ENCODE measurements at places on chromosomes 2 and 18. TPM values are rescaled to one million over a fixed set of nuclear protein-coding genes. Genes with fewer than 3 reads are reported as not detected.

The CDH20 gene
- not detected for total RNA-seq

The ALK gene
- not detected for total RNA-seq

The NYAP2 gene
- total RNA-seq: 0.95 TPM

The ELOA2 gene
- total RNA-seq: not detected

DNA sequence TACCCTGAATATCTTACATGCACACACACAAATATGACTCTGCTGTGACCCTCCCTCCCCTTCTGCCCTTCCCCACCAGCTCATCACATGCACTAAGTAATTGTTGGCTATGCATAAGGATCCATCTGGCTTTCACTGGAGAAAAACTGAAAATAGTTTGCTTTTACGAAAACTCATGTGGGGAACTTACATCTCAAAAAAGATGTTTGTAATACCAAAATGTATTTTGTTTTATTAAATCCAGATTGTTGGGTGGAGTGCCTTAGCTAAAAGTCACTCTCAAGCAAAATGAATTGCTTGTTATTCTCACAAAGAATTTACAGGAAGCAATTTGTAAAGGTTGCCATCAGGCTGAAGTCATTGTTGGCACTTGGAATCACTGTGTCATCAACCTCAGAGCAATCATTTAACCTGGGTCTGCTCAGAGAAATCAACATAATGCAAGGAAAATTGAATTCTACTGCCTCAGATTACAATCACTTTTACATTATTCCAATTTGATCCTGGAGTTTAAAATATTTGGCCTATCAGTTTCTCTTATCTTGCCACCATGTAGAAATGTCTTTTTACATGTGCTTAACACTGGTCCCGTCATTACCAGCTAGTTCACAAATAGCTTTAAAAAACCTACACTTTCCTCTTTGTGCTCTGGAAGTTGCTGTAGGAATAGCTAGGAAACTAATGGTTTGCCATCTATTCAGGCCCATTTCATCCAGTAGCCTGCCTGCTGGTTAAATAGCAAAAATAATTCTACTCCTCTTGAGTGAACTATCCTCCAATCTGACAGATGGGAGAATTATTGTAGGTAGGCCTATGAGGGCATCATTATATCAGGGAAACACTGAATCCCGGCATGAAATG lies 90.3 kb upstream of the TMEM17 start:
- DNase-seq: peak; percentile 33

DNA sequence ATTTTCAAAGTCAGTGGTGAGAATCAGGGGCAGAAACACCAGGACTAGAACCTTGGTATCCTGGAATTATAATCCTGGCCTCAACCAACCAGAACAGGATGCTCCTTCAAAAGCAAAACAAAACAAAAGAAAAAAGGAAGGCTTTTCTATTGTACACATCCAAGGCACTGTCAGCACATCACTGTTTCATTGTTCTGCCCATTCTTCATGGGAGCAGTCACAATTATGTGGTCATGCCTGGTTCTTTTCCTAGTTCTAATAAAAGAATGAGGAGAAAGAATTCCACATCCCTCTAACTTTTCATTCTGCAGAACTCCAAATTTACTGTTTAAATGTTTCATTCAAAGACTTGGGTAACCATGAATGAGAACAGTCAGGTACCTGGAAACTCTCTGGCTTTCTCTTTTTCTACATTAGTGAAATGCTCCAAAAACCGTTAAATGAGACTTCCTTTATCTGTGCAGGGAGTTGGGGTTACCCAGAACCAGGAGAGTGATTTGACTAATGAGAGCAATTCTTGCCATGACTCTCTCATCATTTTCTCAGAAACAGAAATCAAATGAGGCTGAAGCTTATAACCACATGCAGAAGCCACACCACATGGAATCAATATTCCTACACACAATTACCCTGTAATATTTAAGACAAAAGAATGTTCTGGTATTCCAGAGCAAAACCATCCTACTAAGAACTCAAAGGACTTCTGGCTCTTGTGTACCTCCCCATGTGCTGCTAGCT lies 110.9 kb upstream of the CCDC150 start:
- DNase-seq: no peak

GRCh38 chr18:21747764-21748693 lies 7.4 kb downstream of the MIB1 start:
- no peak for DNase-seq

DNA sequence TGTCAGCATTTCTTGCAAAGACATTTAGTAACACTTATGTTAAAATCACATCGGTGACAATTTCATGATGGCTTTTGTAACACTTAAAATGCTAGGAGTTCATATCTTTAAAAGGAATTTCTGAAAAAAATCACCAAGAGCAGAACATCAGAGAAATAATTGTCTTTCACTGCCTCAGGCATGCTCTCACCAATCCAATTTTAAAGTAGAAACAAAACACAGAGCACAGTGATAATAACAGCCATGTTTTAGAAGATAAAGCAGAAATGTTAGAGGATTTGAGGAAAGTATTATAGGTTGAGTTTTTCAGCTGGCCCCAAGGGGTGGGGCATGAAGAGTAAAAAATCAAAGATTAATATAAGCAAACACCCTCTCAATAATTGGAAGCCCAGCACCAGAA lies 1037.6 kb downstream of the DSC3 start:
- DNase-seq: no peak

GRCh38 chr2:176556373-176556772 lies 287.1 kb downstream of the MTX2 start:
- DNase-seq: no peak

- DNase-seq: no peak
Observed at GRCh38 chr2:221563270-221563985, 8.7 kb downstream of the EPHA4 start.

DNA sequence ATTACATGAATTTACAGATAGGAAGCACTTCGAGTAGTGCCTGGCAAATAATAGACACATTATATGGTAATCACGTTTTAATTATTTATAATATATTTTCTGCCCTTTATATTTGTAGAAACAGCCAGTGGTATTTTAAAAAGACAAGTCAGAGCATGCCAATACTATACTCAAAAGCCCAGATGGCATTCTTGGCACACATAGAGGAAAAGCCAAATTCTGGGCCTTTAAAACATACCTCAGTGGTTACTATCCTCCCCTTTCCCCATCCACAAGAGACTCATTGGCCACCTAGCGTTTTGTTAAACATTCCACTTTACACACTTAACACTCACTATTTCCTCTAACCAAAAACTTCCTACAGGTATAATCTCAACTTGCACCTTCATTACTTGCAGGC lies 63.3 kb upstream of the ZNF804A start:
- no peak for DNase-seq

- DNase-seq: no peak
Observed at GRCh38 chr18:76425146-76426131, 69.6 kb downstream of the ZNF516 start.

- no peak for DNase-seq
Observed at GRCh38 chr18:13395577-13395976, 177.0 kb downstream of the LDLRAD4 start.

DNA sequence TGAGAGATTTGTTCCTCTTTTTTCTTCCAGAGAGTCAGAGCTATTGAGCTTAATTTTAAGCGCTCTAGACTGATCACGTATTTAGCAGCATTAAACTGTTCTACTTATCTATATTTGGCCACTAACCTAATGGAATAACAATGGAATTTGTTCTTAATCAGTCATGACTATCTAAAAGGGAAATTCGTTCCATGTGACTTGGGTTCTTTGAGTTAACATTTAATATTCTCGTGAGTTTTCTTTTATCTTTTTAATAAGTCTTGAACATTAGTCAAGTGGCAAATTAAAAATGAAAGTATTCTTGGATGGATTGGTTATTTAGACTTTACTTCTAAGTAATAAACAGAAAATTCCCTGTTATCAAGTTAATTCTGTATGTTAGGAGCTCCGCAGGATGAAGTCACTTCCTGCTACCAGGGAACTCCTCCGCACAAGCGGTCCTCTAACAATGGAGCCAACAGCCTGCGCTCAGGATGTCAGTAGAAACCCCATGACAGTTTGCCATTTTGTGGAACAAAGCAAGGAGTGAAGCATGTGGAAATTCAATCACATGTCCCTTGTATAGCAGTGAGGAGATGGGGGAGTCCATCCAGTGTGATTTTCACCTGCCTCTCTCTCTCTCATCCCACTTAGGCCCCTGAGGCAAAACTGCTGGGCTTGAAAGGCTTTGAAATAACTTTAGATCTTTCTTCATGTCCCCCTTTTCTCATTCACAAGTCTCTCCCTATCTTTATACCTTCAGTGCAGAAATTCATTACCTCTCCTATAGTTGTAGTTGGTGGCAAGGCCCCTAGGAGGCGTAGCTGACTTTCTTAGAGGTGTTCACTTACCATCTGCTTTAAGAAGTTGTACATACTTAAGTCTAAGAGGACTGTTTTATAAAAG lies 138.1 kb downstream of the WDR7 start:
- DNase-seq: peak; percentile 54

- no peak for DNase-seq
Observed at GRCh38 chr18:55577812-55578539, 10.0 kb downstream of the TCF4 start.

DNA sequence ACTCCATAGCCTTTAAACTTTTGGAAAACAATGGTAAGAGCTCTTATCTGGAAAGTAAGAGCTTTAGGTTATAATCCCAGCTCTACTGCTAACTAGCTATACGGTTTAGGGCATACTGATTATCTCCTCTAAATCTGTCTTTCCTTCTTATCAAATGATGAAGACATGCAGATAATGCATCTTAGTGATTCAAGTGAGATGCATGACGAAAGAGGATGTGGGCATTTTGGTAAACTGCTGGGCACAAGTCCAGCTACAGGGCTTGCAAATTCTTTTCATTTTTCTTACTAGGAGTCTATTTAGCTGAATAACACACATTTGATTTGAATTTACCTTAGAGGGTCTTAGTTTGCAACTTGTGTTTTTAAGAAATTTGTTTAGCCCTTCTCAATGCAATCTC lies 1604.8 kb upstream of the ZEB2 start:
- DNase-seq: peak; percentile 59

DNA sequence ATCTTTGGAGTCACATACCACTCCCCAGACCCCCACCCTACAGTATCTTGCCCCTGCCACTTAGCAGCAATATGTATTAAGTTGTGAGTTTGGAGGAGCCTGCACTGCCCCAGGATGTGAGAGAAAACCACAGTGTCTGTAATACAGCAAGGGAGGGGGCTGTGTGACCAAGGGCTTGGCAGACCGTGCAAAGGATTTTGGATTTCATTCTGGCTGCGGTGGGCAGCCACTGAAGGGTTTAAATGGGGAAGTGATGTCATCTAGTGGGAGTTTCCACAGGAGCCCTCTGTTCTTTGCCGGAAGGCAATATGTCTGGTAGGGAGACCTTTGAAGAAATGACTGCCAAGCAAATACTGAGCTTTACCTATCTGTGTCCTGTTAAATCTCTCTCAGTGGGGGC lies 202.4 kb downstream of the FHOD3 start:
- peak; percentile 41 for DNase-seq

- no peak for DNase-seq
Observed at GRCh38 chr2:55087501-55087900, 37.2 kb upstream of the RTN4 start.
